ENCODE measurements at places on chromosomes 12 and 14.

DNA sequence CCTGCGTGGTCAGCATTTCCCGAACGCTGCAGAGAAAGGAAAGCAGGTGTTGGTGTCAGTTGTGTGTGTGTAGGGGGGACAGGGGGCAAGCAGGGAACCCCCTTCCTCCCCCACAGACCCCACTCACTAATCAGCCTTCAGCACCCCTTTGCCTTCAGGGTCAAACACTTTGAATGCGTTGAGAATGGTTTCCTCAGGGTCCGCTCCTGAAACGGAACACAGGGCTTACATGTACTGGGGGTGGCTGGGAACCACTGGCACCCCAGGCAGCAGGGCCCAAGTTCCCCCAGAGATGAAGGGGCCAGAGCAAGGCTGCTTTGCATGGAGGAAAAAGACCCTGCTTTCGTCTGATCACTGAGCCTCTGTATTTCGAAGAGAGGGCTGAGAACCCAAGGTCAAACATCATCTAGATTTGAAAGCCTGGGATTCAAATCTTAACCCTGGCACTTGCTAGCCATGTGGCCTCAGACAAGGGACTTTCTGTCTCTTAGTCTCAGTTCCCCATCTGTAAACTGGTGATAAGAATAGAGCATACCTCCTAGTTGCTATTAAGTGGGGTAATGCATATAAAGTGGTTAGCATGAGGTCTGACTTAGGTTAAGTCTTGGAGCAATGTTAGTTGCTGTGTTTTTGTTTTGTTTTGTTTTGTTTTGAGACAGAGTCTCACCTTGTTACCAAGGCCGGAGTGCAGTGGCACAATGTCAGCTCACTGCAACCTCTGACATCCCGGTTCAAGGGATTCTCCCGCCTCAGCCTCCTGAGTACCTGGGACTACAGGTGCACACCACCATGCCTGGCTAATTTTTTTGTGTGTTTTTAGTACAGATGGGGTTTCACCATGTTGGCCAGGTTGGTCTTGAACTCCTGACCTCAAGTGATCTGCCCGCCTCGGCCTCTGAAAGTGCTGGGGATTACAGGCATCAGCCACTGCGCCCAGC, 7.0 kb downstream of the MYL2 start:
- DNase-seq = no peak

DNA sequence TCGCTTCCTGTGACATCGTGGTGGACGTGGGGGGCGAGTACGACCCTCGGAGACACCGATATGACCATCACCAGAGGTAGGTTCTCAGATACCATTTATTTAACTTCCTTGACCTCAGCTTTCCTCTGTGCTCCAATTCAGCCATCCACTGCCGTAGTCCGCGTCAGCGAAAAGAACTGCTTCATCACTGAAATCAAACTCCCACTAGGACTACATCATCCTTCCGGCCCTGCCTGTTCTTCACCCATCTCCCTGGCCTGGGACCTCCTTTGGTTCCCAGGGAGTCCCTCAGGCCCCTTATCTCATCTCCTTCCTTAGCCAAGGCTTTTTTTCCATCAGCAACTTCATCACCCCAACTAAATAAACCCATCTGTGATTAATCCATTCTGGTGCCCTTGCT, 692 bp downstream of the MYG1 start:
- peak; percentile 42 for DNase-seq

DNA sequence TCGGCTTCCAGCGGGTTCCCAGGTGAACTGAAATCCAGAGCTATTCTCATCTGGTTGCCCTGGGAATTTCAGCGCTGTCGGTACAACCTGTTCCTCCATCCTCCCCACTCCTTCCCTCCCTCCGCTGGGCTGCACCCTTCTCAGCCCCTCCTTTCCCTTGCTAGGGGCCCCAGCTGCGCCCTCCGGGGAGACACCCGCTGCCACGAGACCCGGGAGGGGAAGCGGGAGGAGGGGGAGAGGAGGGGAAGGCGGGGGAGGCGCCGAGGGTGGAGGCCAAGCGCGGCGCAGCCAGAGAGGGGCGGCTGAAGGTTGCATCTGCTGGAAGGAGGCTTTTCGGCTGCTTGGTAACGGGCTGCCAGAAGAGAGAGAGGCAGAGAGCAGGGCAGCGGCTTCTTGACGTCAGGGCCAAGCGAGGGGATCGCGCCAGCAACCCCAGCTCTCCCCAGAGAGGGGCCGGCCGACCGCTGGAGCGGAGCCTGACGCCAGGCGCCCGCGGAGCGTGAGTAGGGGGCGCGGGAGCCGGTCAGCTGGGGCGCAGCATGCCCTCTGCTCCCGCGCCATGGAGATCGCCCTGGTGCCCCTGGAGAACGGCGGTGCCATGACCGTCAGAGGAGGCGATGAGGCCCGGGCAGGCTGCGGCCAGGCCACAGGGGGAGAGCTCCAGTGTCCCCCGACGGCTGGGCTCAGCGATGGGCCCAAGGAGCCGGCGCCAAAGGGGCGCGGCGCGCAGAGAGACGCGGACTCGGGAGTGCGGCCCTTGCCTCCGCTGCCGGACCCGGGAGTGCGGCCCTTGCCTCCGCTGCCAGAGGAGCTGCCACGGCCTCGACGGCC, at the start of gene KCNA5:
Gene KCNA5 (plus strand): TSS at position 291 of the 831 bp plus-strand sequence. CDS start 269 bp downstream, at position 560.
- DNase-seq = no peak

DNA sequence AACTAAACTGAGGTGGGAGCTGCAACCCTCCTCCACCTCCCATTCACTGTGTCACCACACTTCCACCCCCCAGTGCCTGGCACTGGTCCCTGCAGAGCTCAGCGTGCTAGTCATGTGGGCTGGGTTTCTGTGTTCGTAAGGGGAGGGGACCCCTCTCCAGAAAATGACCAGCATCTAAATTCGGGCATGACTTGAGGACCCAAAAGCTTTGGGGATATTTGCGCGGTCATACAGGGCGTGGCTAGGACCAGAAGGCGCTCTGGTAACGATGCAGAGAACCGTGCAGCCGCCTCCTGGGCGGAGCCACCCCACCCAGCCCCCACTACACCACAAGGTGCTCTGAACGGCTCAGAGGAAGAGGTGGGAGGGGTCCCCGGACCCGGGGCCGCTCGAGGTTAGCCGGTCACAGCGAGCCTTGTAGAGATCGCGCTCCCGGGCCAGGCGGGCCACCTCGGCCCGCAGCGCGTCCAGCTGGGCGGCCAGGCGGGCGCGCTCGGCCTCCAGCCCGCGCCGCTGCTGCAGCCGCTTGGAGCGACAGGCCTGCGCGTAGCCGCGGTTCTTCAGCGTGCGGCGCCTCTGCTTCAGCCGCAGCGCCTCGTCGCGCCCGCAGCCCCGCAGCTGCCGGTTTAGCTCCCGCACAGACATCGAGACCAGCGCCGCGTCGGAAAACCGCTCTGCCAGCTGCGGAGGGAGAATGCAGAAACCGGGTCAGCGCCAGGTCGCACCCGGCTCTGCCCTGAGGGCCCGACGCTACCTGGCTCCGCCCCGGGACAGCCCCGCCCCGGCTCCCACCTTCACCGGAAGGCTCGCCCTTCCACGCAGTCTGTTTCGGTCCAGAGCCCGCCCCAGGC, 9.8 kb downstream of the CPNE6 start:
- peak; percentile 20 for DNase-seq

DNA sequence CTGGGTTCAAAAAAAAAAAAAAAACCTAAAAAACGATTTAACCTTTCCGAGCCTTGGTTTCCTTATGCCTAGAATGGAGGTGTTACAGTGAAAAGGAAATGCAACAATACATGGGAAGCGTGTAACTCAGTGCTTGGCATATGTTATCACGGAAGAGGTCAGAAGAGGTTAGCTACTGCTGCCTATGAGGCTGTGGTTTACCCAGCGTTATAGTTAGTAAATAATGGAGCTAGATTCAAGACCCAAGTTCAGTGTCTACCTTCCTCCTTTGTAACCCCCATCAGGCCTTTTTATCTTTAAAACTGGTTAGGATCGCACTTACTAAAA, 839 bp downstream of the IFT43 start:
- no peak for DNase-seq

DNA sequence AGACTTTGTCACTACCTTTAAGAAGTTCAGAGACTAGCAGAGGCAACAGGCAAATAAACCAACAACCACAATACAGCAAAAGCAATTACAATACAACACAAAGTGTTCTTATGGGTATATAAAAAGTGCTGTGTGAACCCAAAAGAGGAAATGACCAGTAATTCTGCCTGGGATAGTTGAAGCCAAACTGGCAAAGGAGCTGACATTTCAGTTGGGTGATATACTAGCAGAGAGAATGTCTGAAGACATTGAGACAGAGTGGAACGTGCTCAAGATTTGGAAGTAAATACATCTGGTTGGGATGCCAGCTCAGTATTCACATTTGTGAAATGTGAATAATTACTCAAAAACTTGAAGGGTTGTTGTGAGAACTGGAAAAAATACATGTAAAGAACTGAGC, 80.6 kb upstream of the GTF2A1 start:
- DNase-seq = no peak

DNA sequence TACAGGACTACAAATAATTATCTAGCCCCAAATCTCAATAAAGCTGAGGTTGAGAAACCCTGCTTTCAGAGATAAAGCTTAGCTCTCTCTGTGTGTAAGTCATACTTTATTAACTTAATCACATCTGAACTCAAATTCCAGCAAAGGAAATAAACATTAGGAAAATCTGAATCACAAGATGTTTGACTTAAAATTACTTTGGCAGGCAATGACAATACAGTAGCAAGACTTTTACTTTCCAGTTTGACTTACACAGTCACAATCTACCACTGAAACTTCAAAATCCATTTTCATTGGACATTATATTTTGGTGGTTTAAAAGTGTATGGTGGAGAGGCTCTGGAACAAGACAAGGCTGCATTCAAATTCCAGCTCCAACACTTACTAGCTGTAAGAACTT, 11.4 kb downstream of the TMEM116 start:
- peak; percentile 19 for DNase-seq

- DNase-seq = peak; percentile 63
Observed at GRCh38 chr14:59474172-59474571, 9.0 kb upstream of the GPR135 start.

DNA sequence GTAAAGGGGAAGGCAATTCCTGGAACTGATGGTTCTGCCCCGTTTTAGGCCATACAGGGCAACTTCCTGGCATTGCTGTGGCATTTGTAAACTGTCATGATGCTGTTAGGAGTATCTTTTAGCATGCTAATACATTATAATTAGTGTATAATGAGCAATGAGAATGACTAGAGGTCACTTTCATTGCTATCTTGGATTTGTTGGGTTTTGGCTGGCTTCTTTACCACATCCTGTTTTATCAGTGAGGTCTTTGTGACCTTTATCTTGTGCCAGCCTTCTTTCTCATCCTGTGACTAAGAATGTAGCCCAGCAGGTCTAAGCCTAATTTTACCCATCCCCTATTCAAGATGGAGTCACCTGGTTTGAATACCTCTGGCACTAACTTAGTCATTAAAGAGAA, 51.2 kb downstream of the TESPA1 start:
- DNase-seq = peak; percentile 26

DNA sequence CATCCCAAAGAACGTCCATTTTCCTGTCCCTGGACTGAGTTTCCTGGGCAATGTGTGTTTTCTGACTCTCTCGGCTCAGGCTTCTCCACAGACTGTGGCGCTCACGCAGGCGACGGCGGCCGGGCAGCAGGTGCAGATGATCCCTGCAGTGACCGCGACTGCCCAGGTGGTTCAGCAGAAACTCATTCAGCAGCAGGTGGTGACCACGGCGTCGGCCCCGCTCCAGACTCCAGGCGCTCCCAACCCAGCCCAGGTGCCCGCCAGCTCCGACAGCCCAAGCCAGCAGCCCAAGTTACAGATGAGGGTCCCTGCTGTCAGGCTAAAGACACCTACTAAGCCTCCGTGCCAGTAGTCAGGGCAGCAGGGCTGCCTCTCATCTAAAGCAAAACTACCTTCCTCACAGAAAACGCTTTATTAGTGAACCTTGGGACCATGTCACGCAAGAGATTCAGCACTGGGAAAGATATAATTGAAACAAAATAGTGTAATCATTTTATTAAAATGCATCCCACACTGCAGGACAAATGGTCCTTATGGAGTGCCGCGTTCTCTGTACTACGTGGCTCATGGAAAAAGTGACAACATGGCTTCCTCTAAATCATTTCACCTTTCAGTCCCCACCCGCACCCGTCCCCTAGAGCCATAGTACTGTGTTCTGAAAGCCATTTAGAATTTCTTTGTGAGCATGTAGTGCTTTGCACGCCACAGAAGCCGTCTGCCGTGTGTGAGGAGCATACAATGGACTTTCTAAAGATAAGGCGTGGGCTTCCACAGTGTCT, 66.6 kb downstream of the DDX51 start:
- no peak for DNase-seq

- DNase-seq = no peak
Observed at GRCh38 chr12:129676411-129676810, 227.4 kb downstream of the TMEM132D start.

GRCh38 chr14:104195878-104196277, 57.5 kb downstream of the KIF26A start:
- no peak for DNase-seq

DNA sequence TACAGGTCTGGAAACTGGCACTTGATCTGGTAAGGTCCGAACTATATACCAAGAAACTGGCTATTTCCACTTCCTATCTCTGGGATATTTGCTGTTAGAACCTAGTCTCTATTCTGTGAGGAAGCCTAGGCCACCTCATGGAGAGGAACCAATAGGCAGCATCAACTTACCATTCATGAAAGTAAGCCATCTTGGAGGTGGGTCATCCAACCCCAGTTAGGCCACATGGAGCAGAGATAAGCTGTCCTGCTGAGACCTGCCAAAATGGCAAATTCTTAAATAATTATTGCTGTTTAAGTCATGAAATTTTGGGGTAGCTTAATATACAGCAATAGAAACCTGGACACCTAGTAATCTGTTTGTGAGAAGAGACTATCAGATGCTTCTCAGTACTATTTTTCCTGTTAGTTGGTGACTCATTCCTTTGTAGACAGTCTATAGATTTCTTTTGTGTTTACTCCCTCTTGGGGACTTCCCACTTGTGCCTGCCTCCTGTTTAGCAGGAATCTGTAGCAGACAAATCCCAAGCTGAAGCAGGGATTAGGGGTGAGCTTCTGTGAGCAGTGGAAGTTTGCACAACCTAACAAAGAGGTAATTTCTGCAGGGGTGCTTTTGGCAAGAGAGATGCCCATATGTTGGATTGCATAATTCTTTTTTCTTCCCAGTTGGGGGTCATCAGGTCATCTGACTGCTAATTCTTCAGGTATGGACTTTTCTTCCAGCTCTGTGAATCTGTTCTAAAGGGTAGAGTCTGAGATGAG, 136.8 kb downstream of the IGF1 start:
- no peak for DNase-seq

- DNase-seq = no peak
Observed at GRCh38 chr12:18992336-18992735, 137.2 kb upstream of the PLEKHA5 start.
